ENCODE measurements at places on chromosomes 4 and X.

GRCh38 chrX:77639820-77640219 is 146.2 kb downstream of the ATRX start:
- no peak for DNase-seq

DNA sequence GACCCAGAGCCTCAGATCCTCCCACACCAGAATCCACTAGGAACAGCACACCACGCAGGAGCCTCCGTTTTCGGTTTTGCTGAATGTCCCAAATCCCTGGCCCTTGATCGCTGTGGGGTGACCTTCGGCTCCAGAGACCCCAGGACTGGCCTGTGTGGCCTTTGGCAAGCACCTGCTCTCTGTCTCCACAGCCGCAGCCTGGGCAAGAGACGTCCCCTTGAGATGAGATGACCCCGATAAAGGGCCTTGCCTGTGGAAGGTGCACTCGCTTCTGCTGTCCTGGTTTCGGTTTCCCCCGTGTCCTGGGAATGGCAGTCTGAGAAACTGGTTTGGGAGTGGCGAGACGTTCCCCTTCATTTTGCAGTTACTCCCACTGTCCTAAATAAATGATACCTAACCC is 9.6 kb downstream of the PSAPL1 start:
- peak; percentile 21 for DNase-seq

GRCh38 chr4:139511320-139511719 is 44.7 kb downstream of the SETD7 start:
- DNase-seq, result no peak

DNA sequence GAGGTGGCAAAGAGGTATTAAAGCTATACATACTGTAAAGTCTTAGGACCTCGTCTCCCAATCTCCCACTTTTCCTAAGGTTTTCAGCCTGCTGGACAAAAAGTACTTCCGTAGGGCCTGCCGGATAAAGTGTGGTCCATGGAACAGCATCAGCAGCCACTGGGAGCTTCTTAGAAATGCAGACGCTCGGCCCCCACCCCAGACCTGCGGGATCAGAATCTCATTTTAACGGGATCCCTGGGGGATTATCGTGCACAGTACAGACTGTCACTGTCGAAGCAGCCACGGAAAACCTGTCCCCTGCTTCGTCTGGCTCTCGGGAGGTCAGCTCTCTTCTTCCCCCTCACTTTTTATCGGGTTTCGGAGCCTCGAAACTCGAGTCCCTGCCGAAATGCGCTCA is 802 bp downstream of the ADGRG2 start:
- DNase-seq, result no peak

GRCh38 chr4:21768349-21769310 is 179.9 kb downstream of the KCNIP4 start:
- DNase-seq, result no peak

GRCh38 chr4:81130569-81130968 is 84.5 kb downstream of the PRKG2 start:
- DNase-seq, result peak; percentile 48

DNA sequence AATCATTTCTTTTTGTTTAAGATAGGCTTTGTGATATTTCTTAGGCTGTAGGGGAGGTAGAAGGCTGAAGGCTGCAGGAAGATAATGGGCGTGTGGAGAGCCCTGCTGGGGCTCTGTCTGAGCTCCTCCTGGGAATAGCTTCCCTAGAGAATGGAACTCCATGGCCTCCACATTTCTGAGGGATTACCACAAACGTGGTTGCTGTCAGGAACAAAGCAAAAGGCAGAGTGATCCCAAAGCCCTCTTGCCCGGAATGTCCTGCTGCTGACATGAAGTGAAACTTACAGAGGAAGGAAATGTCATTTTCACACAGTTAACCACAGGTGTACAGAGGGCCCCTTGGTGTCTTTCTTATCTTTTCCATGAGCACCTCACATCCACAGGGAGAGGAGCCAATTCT is 89.3 kb downstream of the DDIT4L start:
- no peak for DNase-seq

- no peak for DNase-seq
These were observed 30.9 kb downstream of the CAMK2D start for GRCh38 chr4:113730467-113731216.

DNA sequence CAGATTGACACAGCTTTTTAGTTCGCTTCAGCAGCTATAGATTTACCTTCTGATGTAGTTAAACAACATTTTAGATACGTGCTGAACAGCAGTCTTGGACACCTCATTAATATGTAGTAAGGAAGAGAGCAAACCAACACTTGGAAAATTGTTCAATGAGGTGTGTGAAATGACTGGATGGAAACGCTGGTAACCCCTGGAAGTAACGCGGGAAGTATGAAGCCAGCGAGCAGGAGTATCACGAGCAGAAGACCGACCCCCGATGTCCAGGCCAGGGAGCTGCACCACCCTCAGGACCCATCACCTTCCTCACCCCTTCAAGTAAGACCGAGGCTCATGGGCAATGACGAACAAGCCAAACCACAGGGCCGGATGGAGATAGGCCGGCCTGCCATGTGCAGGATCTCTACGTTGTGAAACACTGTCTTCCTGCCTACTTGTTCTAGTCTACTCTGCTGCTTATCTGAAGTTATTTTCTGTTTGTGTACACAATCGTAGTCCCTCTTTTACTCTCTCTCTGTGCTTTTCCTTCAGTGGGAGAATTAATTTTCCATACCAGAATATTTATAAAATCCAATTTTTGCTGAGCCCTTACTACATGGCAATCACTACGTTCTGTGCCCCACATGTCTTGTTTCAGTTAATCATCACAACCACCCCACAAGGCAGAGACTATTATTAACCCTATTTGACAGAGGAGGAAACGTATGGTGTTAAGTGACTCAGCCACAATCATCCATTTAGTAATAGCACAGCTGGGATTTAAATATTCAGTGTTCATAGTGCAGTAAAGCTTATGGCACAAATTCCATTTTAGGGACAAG is 221.7 kb downstream of the APBB2 start:
- DNase-seq, result no peak

- DNase-seq, result no peak
These were observed 135.2 kb upstream of the RASGEF1B start for GRCh38 chr4:81606801-81607501.

GRCh38 chr4:105145156-105145902 is 1.3 kb upstream of the TET2 start:
- no peak for DNase-seq

DNA sequence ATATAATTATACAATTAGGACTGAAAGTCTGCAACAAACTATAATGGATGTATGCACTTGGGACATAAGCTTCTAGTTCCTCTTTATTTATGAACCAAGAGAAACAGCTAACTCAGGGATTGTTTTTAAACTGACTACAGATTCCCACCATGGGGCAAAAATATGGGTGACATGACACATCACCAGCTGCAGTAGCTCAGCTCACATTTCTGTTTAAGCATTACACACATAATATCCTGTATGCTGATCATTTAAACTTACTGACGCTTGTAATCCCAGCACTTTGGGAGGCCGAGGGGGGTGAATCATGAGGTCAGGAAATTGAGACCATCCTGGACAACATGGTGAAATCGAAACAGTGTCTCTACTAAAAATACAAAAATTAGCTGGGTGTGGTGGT is 11.5 kb downstream of the FGB start:
- DNase-seq, result no peak

GRCh38 chr4:87965501-87965975 is 10.0 kb upstream of the SPP1 start:
- DNase-seq, result peak; percentile 65

GRCh38 chr4:156977435-156978160 is 6.0 kb upstream of the PDGFC start:
- DNase-seq, result no peak

DNA sequence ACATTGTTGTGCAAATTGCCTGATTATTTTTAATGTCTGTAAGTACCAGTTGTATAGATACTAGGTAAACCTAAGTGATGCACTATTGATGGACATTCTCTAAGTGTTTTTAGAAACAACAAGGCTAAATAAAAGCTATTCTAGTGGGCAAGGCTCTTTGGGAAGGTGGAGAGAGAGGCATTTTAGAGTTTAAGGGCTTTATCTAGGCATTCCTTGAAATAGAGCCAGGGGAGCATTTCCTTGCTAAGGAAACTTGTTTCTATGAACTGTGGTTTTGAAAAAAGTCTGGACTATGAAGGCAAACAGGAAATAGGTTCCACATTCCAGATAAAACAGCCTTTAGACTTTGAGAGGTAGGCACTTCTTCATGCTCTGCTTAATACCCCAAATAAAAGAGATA is 23.8 kb downstream of the BMX start:
- DNase-seq, result no peak

GRCh38 chrX:123833387-123833786 is 26.5 kb upstream of the XIAP start:
- DNase-seq, result peak; percentile 50

- no peak for DNase-seq
These were observed 35.3 kb upstream of the CXCL8 start for GRCh38 chr4:73705056-73705432.

DNA sequence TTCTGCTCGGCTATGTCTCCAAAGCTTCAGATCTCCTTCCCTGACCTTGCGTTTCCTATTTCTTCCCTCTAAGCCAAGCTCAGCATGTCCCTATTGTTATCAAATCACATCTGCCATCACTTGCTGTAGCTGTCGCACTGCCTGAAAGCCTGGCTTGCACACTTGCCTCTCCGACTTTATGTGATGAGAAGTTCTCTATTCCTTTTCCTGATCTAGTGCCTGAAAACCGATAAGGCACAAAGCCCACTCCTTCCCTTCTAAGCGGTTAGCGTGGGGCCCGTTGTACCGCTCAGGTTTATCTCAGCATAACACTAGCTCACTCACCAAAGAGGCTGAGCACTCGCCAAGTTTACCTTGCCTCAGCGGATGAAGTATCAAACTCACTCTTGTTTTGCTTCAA is 816 bp downstream of the NMU start:
- peak; percentile 32 for DNase-seq

DNA sequence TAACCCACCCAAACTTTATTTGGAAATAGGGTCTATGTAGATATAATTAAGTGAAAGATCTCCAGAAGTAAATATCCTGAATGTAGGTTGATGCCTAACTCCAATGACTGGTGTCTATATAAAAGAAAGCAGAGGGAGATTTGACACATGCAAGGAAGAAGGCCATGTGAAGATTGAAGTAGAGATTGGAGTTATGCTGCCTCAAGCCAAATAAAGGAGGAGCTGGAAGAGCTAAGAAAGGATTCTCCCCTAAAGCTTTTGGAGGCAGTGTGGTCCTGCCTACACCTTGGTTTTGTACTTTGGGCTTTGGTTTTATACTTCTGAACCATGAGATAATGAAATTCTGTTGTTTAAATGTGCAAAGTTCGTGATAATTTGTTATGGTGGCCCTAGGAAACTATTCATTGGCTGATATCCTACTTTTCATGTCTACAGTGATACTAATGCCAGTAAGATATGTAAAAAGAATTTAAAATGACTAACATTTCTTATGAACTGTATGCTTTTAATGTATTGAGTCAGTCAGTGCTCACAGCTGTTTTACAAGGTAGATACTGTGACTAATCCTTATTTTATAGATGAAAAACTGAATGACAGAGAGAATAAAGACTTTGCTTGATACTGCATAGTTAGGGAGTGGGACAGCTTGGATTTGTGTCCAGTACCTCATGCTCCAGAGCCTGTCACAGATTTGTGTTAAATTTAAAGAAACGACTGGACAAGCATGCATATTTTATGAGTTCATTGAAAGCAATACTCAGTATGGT is 5.9 kb upstream of the RAB40AL start:
- DNase-seq, result no peak

- DNase-seq, result no peak
These were observed 789.6 kb upstream of the SLIT2 start for GRCh38 chr4:19462117-19462516.

- no peak for DNase-seq
These were observed 125.2 kb downstream of the ELOVL6 start for GRCh38 chr4:110073053-110073845.

DNA sequence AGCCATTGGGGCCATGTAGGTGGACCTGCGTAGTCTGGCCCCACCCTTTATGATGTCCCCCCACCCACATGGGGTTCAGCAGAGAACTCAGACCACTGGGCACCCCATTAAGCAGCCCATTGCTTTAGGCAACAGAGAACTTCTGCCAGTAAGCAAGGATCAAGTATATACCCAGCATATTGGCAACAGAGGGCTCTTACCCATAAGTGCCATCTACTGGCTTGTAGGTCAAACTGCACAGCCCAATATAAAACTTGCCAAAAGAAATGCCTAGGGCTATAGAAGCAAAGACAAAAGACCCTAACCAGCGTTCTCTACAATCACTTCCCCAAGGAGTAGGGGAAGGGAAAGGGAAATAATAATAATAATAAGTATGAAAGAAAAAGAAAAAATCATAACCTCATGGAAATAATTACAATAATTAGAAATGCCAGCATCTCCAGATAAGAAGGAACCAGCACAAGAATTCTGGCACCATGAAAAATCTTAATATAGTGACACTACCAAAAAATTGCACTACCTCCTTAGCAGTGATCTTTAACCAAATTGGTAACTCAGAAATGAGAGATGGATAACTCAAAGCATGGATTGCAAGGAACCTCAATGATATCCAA is 1090.7 kb downstream of the FAT4 start:
- peak; percentile 32 for DNase-seq

- DNase-seq, result no peak
These were observed 35.7 kb upstream of the NKX3-2 start for GRCh38 chr4:13580036-13580435.

DNA sequence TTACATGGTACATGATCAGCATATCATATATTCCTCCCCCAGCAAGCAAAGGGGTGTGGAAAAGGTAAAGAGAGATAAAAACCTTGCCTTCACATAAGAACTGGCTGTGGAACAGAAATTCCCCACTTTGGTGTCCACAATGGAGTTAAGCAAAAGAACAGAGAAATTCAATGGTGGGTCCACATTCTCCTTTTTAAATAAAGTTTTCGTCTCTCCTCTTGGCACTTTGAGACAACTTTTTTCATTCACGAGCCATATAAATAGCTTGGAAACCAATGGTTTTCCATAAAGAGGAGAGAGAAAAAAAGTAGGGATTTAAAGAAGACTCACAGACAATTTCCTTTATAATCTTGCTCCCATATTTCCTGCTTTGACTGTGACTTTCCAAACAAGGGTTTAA is 148.1 kb downstream of the TSPAN5 start:
- no peak for DNase-seq

- DNase-seq, result no peak
These were observed 41.4 kb downstream of the CLDN34 start for GRCh38 chrX:10008483-10009056.

- no peak for DNase-seq
These were observed 111.6 kb downstream of the FRYL start for GRCh38 chr4:48668254-48669017.

GRCh38 chr4:63526251-63526650 is 883.0 kb downstream of the TECRL start:
- DNase-seq, result no peak

GRCh38 chrX:108875548-108875947 is 139.2 kb upstream of the IRS4 start:
- DNase-seq, result no peak

GRCh38 chrX:68503836-68504636 is 5.2 kb downstream of the YIPF6 start:
- no peak for DNase-seq

DNA sequence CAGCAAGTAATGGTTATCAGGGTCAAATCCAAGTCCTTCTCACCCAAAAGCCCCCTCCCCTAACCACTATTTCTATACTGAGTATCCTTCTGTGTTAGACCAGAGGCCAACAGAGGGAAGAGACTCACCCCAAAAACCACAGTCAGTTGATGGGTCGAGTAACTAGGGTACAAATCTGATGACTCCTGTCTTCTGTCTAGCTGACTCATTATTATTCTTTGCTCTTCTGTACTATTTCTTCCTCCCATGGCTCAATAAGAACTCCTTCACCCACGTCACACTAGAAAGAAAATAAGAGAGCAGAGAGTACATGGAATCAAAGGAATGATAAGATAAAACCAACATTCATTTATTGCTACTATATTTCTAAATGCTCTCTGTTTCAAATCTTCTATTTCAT is 2.0 kb downstream of the RAB40A start:
- DNase-seq, result no peak
